CD4-positive, CD25-positive, alpha-beta regulatory T cell (primary cell): ENCODE measurements at places on chromosomes 5 and 9. TPM values are rescaled to one million over a fixed set of nuclear protein-coding genes. Genes with fewer than 3 reads are reported as not detected.
A peak's percentile ranks its signal among the peaks of the same experiment; 100 is the strongest.

DNA sequence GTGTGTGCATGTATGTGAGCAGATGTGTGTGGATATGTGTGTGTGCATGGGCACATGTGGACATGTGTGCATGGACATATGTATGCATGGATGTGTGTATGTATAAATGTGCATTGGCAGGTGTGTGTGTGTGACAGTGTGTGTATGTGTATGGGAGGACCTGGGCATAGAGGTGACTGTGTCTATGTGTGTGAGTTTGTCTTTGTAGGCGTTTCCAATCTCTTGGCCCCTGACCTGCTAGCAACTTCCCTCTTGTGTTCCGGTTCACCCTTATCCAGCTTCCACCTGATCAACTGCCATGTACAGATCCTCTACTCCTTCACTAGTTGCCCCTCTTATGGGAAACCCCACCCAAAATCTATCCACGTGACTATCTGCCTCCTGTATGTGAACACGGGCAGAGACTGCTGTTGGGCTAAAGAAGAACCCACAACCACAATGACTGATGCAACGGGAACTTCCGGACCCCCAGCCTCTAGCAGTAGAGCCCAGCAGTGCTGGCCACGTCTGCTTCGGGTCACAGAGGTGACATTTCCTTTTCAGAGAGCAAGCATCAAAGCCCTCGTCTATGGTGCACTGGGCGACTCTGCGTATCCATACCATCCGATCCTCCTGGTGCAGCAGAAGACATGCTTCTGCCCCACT lies 24.9 kb upstream of the GADD45G start:
- no peak overlapping the region for H3K4me3 ChIP-seq
- no peak for DNase-seq
- H3K36me3 ChIP-seq: no peaks in the 10 kb centered on the region
- H3K27me3 ChIP-seq: peaks cover 54% of the 10 kb centered on the region

- H3K4me1 ChIP-seq: no peaks in the 10 kb centered on the region
- H3K27ac ChIP-seq: no peak overlapping the region
- DNase-seq: no peak
- H3K36me3 ChIP-seq: no peaks in the 10 kb centered on the region
- H3K4me3 ChIP-seq: no peak overlapping the region
These were observed 159.5 kb upstream of the SLC28A3 start for GRCh38 chr9:84499969-84500582.

DNA sequence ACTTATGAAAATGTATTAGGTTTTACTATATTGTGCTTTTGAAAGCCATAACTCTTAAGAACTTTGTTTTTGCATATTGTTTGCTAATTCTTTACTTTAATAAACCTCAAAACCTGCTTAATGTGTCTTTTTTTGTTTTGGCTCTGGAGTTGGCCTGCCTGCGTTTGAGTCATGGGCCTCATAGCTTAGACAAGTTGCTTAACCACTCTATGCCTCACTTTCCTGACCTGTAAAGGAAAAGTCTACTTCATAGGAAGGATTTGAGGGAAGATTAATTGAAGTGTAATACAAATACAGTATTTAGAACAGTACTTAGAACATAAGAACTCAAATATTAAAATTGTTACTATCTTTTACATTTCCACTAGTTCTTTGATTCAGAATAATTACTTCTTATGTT lies 10.3 kb downstream of the SMIM32 start:
- H3K4me3 ChIP-seq: no peak overlapping the region
- H3K27me3 ChIP-seq: no peaks in the 10 kb centered on the region
- H3K27ac ChIP-seq: no peak overlapping the region
- H3K36me3 ChIP-seq: peaks cover 2% of the 10 kb centered on the region
- H3K4me1 ChIP-seq: no peaks in the 10 kb centered on the region

DNA sequence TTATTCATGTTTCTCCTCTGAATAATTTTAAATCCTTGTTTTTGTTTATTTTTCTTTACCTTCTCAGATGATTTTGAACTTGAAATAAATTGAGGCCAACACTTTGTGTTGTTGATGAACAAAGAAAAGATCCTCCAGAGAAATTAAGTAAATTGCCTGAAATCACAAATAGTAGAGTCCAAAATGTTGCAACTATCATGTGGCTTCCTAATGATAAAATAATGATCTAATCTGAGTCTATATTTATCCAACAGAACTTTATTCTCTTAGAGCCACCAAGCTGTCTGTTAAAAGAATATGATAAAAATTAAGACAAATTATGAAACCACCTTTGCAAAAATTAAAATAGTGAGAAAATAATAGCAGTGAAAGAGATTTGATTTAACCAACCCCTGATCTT lies 132.2 kb upstream of the SPEF2 start:
- H3K27me3 ChIP-seq: no peaks in the 10 kb centered on the region
- DNase-seq: no peak

DNA sequence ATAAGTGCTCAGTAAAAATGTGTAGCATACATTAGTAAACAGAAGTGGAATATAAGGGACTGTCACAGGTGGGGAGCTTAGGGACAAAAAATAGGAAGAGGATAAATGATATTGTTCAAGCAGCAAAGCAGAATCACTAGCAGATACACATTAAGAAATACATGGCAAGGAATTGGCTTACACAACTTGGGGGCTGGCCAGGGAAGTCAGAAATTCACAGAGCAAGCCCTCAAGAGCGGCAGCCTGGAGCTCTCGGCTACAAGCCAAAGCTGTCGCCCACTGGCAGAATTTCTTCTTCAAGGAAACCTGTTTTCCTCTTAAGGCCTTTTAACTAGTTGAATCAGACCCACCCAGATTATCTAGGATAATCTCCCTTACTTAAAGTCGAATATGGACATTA lies 73.0 kb upstream of the SMIM23 start:
- no peaks in the 10 kb centered on the region for H3K4me1 ChIP-seq
- DNase-seq: no peak
- H3K4me3 ChIP-seq: no peak overlapping the region

DNA sequence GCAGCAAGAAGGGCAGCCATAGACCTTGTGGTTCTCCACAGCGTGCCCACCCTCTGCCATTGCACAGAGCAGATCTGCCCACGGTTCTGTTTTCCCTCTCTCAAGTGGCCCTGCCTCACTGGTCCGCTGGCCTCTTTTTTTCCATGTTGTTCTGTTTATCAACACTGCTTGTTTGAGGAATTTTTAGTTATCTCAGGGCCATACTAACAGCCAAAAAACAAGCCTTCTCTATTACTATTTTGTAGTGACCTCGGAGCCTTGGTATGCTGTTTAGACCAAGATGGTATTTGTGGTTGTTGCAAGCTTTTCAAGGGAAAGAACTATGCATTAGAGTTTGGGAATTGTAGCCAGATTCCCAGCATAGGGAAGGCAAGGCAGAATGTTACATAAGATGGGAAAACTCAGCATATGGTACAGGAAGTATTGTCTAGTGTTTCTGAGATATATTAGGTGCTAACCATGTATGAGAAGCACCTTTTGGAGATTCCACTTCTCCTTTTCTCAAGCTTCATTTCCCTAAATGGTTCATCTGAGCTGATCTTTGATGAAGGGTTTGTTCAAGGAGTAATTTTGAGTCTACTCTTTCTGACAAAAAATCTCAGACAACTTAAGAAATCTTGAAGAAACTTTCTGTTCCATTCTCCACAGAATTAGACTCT lies 54.3 kb downstream of the NUP214 start:
- H3K36me3 ChIP-seq: peaks cover 66% of the 10 kb centered on the region
- no peak overlapping the region for H3K4me3 ChIP-seq
- H3K27ac ChIP-seq: no peak overlapping the region
- no peak for DNase-seq
- H3K4me1 ChIP-seq: peaks cover 5% of the 10 kb centered on the region

- H3K27me3 ChIP-seq: no peaks in the 10 kb centered on the region
- peak overlapping the region; percentile 49 for H3K4me3 ChIP-seq
- H3K27ac ChIP-seq: no peak overlapping the region
These were observed 18.8 kb downstream of the UBQLN1 start for GRCh38 chr9:83688921-83689320.

GRCh38 chr9:114115654-114116125 lies 16.6 kb upstream of the KIF12 start:
- no peaks in the 10 kb centered on the region for H3K4me1 ChIP-seq
- no peak for DNase-seq
- no peak overlapping the region for H3K4me3 ChIP-seq
- no peak overlapping the region for H3K27ac ChIP-seq
- H3K36me3 ChIP-seq: no peaks in the 10 kb centered on the region
- no peaks in the 10 kb centered on the region for H3K27me3 ChIP-seq

- H3K4me3 ChIP-seq: peak overlapping the region; percentile 60
- no peak for DNase-seq
- no peaks in the 10 kb centered on the region for H3K36me3 ChIP-seq
- H3K4me1 ChIP-seq: peaks cover 17% of the 10 kb centered on the region
These were observed 880 bp upstream of the UBAC1 start for GRCh38 chr9:135961811-135962695.

- peak; percentile 62 for DNase-seq
- peaks cover 17% of the 10 kb centered on the region for H3K27me3 ChIP-seq
- H3K4me1 ChIP-seq: peaks cover 29% of the 10 kb centered on the region
These were observed 96.5 kb upstream of the LMX1B start for GRCh38 chr9:126516936-126517832.

GRCh38 chr5:96037128-96037527 lies 75.5 kb upstream of the ELL2 start:
- peaks cover 4% of the 10 kb centered on the region for H3K27me3 ChIP-seq
- no peak overlapping the region for H3K4me3 ChIP-seq
- H3K4me1 ChIP-seq: no peaks in the 10 kb centered on the region
- H3K27ac ChIP-seq: no peak overlapping the region
- DNase-seq: no peak

GRCh38 chr9:673264-673965 lies 168.1 kb upstream of the DMRT1 start:
- DNase-seq: no peak
- no peaks in the 10 kb centered on the region for H3K36me3 ChIP-seq
- no peak overlapping the region for H3K27ac ChIP-seq
- H3K27me3 ChIP-seq: no peaks in the 10 kb centered on the region
- no peak overlapping the region for H3K4me3 ChIP-seq

GRCh38 chr9:86354818-86355309 lies 654 bp upstream of the TUT7 start:
- DNase-seq: no peak
- H3K27me3 ChIP-seq: no peaks in the 10 kb centered on the region
- peak overlapping the region; percentile 82 for H3K27ac ChIP-seq
- peaks cover 42% of the 10 kb centered on the region for H3K4me1 ChIP-seq
- H3K4me3 ChIP-seq: peak overlapping the region; percentile 58
- H3K36me3 ChIP-seq: no peaks in the 10 kb centered on the region

DNA sequence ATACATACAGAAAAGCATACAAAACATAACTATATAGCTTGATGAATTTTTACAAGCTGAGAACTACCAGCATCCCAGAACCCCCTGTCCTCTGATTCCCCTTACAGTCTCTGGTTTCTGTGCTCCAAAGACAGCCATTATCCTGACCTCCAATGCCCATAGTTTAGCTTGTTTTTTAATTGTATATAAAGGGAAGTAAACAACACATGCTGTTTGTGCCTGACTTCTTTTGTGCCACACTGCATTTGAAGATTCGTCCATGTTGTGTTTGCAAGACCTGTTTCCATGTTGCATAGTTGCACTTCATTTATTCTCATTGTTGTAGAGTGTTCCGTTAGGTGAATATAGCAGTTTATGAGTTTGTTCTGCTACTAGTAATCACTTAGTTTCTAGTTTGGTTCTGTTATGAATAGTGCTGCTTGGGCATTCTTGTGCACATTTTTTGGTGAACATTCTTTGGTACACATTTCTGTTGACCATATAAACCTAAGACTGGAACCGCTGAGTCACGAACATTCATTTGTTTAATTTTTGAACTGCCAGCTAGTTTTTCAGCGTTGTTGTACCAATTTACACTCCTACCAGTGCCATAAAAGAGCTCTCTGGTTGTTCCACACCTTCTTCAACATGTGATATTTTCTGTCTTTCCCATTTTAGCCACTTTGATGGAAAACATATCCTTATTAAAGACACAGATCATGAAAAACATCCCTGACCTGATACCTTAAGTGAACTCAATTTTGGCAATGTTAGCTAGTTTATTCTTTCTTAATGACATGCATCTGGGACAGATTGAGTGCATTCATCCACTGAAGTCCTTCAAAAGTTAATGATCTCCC lies 78.1 kb upstream of the ANXA1 start:
- no peaks in the 10 kb centered on the region for H3K4me1 ChIP-seq
- H3K27me3 ChIP-seq: no peaks in the 10 kb centered on the region
- H3K36me3 ChIP-seq: no peaks in the 10 kb centered on the region
- no peak overlapping the region for H3K4me3 ChIP-seq
- no peak overlapping the region for H3K27ac ChIP-seq
- DNase-seq: no peak

DNA sequence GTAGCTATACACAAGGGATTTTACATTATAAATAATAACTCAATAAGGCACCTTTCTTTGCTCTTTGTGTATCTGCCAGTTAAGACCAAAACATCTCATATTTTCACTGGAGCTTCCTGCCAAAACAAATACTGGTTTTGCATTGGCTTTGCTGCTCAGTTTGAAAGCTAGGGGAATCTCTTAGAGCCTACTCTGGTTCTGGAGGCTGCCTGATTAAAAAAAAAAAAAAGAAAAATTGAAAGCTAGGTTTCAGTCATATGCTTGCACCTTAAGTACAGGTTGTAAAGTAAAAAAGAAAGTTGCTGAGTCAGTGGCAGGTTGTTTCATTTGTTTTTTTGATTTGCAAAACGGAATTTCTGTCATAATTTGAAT lies 2.3 kb downstream of the DENND4C start:
- peak overlapping the region; percentile 98 for H3K4me3 ChIP-seq
- no peaks in the 10 kb centered on the region for H3K27me3 ChIP-seq
- H3K36me3 ChIP-seq: no peaks in the 10 kb centered on the region
- H3K27ac ChIP-seq: no peak overlapping the region
- peak; percentile 73 for DNase-seq

DNA sequence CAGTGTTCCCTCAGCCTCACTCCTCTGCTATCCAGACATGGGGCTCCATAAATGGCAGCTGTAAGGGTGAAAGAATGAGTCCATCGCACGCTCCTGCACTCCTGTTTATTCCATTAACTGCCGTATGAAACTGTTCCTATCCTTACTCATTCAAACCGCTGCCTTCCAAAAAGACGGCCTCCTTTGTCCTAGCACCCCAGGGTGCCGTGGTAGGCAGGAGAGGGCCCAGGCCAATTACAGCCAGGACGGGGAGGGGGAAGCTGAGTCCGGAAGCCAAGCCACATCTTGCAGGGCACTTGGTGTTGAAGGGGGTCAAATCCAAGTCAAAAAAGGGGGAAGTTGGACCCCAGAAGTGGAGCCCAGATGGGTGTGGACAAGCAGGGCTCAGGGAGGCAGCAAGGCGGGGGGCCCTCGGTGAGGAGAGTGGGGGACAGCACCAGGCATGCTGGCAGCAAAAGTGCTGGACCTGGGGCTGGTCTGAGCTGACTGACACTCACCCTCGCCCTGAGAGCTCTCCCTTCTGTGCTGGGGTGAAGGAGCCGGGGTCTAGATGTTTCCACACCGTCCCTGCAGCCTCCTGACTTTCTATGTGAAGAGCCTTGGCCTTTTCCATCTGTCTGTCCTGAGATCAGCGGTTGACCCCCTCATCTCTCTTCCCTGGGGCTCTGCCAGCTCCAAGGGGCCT lies 63.3 kb downstream of the COL23A1 start:
- no peaks in the 10 kb centered on the region for H3K4me1 ChIP-seq
- H3K4me3 ChIP-seq: no peak overlapping the region
- H3K36me3 ChIP-seq: no peaks in the 10 kb centered on the region
- H3K27me3 ChIP-seq: peaks cover 3% of the 10 kb centered on the region
- no peak overlapping the region for H3K27ac ChIP-seq

The RRAGA gene
- total RNA-seq: 36.0 TPM

The WDR38 gene
- total RNA-seq: not detected

The NOTCH1 gene
- 52.3 TPM for total RNA-seq
